ENCODE measurements at places on chromosomes 11 and 22. TPM values are rescaled to one million over a fixed set of nuclear protein-coding genes. Genes with fewer than 3 reads are reported as not detected.

DNA sequence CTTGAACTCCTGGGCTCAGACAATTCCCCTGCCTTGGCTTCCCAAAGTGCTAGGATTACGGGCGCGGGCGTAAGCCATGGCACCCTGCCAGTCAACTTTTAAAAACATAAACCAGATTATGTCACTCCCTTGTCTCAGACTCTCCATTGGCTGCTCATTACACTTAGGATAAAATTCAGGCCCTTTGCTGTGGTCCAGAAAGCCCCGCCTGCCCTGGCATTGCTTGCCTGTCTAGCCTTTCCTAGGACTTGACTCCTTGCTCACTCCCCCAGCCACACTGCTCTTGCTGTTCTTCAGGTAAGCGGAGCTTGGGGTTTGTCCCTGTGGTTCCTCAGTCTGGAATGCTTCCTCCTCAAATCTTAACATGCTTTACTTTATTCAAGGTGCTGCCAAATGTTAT lies 30.5 kb downstream of the DIXDC1 start:
- DNase-seq: no peak

UBQLN3 gene
- total RNA-seq: not detected

GRCh38 chr11:73839123-73839457 lies 37.6 kb downstream of the COA4 start:
- no peak for DNase-seq

- DNase-seq: no peak
Observed at GRCh38 chr11:45926001-45926401, 3.5 kb downstream of the LARGE2 start.

BID gene
- 22.0 TPM for total RNA-seq

DNA sequence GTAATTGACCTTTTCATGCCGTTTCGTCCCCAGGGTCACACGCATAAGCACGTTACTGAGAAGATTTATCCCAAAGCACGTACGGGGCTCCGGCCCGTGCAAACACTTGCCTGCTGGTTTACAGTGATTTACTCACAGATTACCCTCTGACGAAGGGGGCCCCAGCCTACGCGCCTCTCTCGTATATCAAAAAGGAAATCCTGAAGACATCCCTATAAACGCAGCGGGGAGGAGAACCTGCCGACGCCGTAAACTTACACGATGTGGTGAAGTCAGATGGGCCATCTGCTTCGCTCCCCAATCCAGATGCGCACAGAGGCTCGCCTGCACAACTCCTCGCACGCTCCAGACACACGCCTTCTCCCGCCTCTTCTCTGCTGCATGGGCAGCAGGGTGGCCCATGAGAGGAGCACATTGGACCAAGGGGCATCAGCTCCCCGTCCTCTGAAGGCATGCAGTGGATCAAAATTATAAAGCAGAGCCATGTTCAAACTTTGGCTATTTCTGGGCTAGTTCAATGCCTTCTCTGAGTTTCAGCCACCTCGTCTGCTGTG lies 123.6 kb downstream of the MN1 start:
- no peak for DNase-seq

GRCh38 chr11:8164746-8165145 lies 4.1 kb downstream of the RIC3 start:
- no peak for DNase-seq

PRG2 gene
- 0.25 TPM for total RNA-seq

GRCh38 chr11:88535266-88535665 lies 197.7 kb upstream of the CTSC start:
- DNase-seq: no peak

GRCh38 chr11:72773291-72773690 lies 20.6 kb downstream of the STARD10 start:
- DNase-seq: no peak

- no peak for DNase-seq
Observed at GRCh38 chr22:39185601-39186012, 33.1 kb upstream of the CBX7 start.

CCDC73 gene
- total RNA-seq: not detected

GRCh38 chr22:37777122-37777687 lies 30.5 kb upstream of the GCAT start:
- no peak for DNase-seq

SCN3B gene
- not detected for total RNA-seq

OR2AG1 gene
- not detected for total RNA-seq

CATSPERZ gene
- total RNA-seq: not detected

- no peak for DNase-seq
Observed at GRCh38 chr11:116948391-116948790, 111.0 kb upstream of the APOA1 start.

TMEM45B gene
- 34.4 TPM for total RNA-seq

- DNase-seq: no peak
Observed at GRCh38 chr11:67378544-67378943, 5.1 kb upstream of the CLCF1 start.

DNA sequence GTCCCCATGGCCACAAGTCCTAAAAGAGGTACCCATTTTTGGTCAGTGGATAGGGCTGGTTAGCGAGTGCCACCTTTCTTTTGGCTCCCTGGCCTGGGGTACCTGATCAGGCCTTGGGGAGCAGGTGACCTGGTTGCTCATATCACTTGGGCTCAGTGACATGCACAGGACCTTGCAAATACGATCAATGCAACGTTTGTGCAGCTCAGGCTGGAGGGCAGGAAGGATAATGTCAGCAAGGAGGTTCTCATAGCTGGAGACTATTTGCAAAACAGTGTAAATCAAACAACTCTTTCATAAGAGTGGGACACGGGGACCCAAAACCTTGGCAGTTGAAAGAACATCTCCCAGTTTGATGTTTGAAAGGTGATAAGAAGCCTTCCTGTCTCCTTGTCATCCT lies 127.4 kb upstream of the CADM1 start:
- DNase-seq: no peak

LRRC74B gene
- not detected for total RNA-seq

- no peak for DNase-seq
Observed at GRCh38 chr22:44328326-44328725, 15.6 kb upstream of the SHISAL1 start.

- no peak for DNase-seq
Observed at GRCh38 chr11:12282676-12283075, 94.7 kb upstream of the PARVA start.

- no peak for DNase-seq
Observed at GRCh38 chr22:17540481-17540880, 22.8 kb upstream of the SLC25A18 start.

DNA sequence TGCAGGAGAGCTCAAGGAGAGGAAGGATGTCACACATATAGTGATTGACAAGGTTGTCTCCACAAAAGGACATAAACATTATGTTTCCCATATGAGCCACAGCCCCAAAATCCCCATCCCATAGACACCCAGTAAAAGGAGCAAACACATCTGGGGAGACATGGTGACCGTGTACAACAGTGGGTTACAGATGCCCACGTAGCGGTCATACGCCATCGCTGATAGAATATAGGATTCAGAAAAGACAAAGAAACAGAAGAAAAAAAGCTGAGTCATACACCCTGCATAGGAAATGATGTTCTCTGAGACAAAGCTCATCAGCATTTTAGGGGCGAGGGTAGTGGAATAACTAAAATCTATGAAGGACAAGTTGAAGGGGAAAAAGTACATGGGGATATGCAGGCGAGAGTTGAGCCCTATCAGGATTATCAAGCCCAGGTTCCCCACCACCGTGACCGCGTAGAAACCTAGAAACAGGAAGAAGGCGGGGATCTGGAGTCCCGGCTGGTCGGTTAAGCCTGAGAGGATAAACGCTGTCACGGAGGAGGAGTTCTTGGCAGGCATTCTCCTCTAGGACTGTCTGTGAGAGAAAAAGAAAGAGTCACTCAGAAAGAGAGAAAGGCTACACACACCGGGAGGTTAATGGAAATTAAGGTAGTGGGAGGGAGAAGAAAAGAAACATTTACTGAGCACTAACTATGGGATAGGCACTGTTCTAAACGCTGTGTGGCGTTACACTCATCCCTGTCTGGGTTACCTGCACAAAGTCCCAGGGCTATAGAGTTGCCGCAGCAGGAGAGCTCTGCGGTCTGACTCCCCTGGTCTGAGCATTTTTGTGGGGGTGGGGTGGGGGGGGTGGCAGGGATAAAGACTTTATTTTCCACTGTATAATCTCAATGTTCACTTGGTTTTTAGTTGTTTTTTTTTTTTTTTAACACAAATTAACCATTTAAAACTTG lies 36.1 kb upstream of the OR8B8 start:
- DNase-seq: no peak

NLRP6 gene
- 25.9 TPM for total RNA-seq

DNA sequence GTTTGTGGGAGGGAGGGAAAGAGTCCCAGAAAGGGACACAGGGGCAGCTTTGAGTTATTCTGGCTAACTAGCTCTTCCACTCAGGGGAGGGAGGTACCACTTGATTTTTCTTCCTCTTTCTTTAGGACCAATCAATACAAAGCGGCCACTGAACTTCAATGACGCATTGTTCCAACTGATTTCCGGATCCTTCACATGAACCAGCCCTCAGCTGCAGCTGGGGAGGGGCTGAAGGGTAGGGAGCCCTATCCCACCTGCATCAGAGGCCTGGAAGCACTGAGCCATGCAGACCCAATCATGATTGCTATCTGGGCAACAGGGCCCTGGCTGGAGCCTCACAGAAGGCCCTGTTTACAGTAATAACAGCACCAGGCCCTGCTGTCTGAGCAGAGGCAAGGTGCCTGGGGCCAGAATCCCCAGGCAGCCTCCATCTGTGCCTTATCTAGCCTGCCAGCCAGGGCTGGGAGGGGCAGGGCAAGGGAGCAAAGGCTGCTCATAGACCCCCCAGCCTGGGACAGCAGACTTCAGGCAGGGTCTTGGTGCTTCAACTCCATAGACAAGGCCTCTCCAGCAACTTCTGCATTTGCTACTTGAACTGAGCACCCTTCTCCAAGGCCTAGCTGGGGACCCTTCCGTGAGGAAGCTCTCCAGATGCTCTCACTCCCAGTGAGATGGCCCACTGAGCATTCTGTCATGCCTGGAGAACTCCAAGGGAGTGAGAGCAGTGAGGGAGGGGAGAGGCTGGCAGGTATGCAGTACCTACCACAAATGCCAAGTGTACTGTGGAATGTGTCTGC lies 22.5 kb downstream of the CLPB start:
- no peak for DNase-seq

DNA sequence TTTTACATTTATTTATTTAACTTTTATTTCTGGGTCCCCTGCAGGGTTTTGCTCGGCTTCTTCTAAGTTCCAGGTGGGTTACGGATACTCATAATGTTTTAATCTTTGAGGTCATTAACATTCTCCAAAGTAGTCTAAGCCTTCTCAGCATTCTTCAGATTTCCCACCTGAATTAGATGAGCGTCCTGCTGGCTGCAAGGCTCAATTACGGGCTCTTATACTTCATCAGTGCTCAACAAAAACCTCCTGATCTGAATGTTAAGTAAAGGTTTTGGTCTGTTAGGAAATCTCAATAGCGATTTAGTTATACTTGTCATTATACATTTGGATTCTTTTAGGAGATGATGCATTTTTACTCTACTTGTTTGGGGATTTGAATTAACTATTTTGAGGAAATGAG lies 27.3 kb upstream of the NFRKB start:
- no peak for DNase-seq

- peak; percentile 67 for DNase-seq
Observed at GRCh38 chr11:73335204-73335923, 27.3 kb downstream of the ARHGEF17 start.

DNA sequence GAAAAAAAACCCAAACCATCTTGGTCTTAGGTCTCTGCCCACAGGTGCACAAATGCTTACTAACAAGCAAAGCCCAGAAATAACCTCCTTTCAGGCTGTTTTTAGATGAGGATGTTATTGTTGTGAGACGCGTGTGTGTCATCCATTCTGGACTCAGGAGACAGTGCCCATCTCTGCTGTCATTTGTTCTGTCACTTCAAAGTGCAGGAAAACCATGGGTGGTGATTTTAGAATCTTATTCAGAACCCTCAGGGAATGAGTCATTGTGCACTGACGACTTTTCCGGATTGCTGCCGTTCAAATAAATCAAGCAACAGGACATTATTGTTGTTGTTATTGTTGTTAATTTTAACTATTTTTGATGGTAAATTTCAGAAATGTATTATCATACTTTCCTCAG lies 110.3 kb downstream of the LRRC32 start:
- peak; percentile 23 for DNase-seq

DNA sequence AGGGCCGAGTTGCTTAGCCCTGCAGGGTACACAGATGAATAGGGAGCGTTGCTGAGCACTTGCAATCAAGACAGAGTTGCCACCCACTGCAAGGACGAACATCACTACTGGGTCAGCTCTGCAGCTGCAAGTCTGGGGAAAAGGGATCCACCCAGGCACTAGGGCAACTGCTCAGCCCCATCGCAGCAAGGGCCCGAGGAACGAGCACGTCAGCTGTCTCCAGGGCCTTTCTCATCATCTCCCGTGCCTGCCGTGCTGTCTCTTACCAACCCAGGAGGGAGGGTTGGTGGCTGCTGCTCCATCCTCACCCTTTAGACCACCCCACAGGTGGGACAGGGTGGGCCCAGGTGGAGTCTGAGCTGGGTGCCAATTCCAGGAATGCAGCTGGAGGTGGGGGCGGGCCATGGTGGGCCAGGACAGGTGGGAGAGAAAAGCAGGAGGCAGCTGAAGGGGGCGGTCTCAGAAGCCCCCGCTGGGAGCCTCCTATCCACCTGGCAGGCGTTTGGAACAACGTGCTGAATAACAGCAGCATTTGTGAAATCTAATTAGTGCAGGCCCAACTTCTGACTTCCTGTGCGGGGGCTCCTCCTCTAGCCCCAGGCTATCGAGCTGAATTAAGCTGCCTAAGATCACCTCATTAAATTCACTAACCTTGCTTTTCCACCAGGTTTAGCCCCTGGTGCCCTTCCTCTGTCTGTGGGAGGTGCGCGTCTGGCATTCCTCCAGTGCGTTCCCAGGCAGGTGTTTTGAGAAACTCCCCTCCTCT lies 252.5 kb downstream of the ST3GAL4 start:
- DNase-seq: no peak

GRCh38 chr22:21030621-21031544 lies 1.5 kb downstream of the SLC7A4 start:
- no peak for DNase-seq

- no peak for DNase-seq
Observed at GRCh38 chr11:78497293-78497692, 77.4 kb downstream of the NARS2 start.

- no peak for DNase-seq
Observed at GRCh38 chr11:13857828-13858227, 104.7 kb upstream of the SPON1 start.

FAM83F gene
- total RNA-seq: 0.29 TPM

CCDC87 gene
- not detected for total RNA-seq

Data from CD4-positive, alpha-beta memory T cell (primary cell).